Activated CD4-positive, alpha-beta T cell treated with anti-CD3 and anti-CD28 coated beads for 36 hours (primary cell): ENCODE measurements at places on chromosomes 5 and 9.

GRCh38 chr5:59064293-59064692 lies 481.4 kb downstream of the RAB3C start:
- DNase-seq: no peak

GRCh38 chr9:105087910-105088898 lies 156.2 kb upstream of the SLC44A1 start:
- DNase-seq: no peak

GRCh38 chr5:113259034-113259433 lies 175.8 kb downstream of the TSSK1B start:
- DNase-seq: no peak

- no peak for DNase-seq
These were observed 24.6 kb upstream of the ANKH start for GRCh38 chr5:14896131-14896530.

DNA sequence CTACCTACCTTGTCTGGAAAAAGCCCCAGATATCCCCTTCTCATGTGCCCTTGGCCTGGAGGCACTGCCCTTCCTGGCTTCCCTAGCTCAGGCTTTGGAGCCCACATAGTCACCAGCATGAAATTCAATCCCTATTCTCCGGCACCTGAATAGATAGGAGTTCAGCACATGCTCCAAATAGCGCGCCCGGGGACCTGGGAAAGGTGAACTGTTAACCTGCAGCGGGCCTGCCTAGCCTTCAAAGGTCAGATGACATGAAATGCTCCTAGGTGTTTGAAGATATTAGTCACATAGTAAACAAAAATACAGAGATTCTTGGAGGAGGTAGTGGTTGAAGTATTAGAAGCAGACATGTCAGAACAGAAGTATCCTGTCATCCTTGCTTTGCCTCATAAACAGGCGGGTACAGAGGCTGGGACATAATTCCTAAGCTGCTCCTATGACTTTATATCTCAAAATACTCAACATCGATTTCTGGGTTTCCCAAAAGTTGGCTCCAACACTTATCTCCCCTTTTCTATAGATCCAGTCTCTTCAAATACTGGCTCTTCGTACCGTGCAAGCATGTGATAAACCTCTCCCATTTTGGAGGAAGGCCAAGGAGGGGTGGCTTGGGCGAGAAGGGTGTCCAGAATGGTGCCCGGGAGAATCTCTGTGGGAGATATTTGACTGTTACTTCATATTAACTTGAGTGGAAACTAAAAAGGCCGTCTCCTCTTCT lies 88.0 kb upstream of the ANKH start:
- no peak for DNase-seq

GRCh38 chr9:115804206-115804605 lies 349.4 kb upstream of the PAPPA start:
- DNase-seq: no peak

DNA sequence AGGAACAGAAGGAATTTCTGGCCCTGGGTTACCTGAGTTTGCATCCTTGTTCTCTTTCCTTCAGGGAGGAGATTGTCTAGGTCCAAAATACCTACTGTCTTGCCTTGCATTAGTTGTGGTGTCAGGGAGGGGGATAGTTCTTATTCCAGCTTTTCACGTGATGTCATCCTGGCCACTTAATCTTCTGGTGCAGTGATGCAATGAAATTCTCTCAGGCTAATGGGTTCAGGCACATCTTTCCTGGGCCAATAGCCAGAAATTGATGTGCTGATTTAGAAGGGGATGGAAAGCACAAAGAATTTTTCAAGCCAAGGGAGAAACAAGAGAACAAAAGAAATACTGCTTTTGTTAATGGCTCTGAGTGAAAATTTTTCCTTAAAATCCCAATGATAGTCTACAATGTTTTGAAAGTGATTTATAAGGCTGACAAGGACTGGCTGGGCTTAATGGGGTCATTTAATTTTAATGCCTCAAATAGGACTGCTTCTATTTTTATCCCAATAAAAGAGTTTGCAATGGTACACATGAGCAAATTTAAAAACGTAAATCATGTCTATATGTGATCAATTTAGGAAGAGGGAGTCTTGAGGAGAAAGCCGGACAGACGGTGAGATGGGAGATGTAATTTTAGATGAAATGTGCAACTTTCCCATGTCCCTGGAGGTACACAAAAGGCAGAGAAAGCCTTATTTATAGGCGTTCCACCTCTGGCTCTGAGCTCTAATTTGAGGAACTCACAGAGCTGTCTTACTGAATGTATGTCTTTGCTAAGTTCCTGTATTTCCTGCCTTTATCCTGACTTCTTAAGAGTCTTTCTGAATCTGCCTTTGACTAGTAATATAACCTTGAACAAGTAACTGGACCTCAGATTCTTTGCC lies 89.3 kb upstream of the SV2C start:
- DNase-seq: no peak

DNA sequence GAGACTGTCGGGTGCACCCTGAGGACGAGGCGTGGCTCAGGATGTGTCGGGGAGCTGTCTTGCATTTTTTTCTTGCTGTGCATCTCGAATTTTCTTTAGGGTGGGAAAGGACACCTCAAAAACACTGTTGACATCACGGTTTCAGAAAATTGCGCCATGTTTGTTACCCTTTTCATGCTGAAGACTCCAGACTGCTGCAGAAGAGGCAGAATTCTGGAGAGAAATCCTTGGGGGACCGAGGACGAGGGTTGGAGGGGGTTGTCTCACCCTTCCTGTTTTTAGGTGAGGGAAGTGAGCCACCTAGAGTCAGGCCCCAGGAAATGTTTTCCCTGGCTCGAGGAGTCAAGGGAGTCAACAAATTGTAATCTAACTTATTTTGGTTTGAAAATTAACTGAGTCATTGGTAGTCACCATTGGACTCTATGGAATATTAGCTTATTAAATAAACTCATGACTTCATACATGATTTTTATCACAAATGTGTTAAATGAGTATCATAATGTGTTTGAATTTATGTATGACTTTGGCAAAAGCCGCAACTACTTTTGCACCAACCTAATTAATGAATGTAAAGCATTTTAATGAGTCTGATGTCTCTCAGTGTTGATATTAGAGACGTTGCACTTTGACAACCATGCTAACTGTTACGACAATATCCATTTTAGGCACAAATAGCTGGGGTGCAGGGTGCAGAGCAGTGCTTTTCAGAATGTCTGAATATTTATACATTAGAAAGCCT lies 724 bp upstream of the LYSMD3 start:
- DNase-seq: peak; percentile 75

- no peak for DNase-seq
These were observed 104.3 kb downstream of the GRIA1 start for GRCh38 chr5:153594785-153595184.

GRCh38 chr5:65338606-65339151 lies 143.0 kb downstream of the ADAMTS6 start:
- no peak for DNase-seq

GRCh38 chr5:172725785-172726184 lies 45.2 kb downstream of the DUSP1 start:
- no peak for DNase-seq

DNA sequence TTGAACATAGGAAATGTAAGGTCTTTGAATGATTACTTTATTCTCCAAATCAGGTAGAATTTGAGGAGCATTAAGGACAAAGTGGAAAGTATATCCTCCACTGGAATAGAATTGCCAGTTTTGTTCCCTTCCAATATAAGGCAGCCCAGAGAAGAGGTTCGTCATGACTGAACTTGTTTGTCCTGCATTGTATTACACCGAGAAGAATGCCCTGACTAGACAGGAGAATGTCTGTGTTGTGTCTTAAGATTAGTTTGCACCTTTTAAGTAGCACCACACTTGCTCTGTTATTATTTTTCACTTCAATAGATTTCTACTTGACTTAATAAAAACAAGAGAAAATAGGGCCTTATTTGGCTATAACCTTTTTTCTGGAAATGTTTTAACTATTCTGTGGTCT lies 586.2 kb upstream of the PTGER4 start:
- no peak for DNase-seq

DNA sequence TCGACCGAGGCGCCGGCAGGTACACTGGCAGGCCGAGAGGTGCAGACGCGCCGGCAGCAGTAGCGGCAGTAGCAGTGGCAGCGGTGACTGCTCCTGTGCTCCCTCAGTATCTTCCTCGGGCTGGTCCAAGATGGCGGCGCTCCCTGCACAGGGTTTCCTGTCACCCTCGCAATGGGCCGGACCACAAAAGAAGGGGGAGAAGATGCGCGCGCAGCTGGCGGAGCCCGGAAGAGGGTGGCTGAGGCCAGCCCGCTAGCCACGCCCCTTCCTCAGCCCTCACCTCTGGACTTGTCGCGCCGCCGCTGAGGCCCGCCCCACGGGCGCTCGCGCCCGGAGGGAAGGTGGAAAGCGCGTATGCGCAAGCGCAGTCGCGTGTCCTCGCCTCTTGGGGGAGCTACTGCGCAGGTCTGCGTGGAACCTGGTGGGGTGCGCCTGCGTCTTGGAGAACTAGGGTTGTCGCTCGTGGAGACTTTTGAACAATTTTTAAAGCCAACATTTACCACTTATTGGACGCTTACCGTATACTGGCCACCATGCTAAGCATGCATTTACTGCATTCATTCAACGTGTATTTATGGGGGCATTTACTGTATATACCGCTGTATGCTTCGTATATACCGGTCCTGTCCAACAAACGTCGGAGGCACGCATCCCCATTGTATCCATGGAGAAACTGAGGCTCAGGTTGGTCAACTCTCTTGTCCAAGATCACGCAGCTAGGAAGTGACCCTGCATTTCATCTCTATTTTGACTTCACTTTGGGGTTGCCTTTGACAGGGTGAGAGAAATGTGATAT lies at the start of gene RAB14:
Gene RAB14, minus strand, starts transcription at position 132 of the 796 bp plus-strand sequence. CDS start 8,457 bp downstream, outside the sequence.
- peak; percentile 100 for DNase-seq

DNA sequence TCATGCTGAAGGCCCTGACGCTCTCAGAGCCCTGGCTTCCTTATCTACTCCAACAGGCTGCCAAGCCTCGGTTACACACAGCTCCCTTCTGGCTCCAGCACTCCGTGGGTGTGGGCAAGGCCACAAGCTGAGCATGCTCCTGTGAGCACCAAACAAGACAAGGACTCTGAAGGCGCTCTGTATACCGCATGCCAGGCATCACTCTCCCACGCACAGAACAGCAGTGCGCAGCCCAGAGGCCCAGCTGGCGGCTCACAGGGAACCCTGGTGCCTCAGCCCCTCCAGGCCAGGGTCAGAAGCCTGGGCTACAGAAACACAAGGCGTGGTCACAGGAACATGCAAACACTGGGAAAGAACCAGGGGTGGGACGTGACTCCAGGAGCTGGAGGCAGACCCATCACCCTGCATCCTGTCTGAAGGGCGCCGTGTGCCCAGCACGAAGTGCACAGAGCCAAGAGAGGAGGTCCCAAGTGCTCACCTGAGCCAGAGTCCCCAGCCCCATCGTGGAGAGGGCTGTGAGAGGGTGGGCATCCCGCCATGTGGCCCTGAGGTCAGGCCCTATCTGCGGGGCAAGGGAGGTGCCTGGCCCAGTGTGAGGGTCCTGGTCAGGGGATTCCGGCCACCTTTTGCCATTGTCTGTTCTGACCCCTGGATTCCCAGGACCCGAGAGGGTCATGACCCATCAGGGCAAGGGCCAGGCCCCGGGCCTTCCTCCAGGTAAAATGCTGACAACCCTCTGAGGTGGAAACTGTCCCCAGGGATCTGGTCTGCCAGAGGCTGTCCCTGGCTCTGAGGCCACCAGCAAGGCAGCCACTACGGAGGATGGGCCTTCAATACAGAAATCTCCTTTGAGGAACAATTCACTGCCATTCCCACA lies 54.7 kb downstream of the COL23A1 start:
- no peak for DNase-seq

DNA sequence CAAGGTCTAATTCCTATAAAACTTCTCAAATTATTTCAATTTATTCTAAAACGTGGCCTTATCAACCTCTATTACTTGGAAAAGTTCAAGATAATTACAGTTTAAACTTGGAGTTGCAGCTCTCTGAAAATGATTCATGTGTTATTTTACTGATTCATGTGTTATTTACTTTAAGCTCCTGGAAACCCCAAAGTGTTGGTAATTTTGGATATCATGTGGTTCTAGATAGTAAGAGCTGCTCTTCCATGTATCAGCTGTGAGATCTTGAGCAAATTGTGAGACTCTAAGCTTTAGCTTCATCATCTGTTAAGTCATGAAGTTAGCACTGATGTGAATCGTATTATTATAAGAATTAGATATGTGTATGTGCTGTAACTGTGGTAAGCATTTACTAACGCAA lies 749.2 kb downstream of the TLE4 start:
- DNase-seq: no peak

DNA sequence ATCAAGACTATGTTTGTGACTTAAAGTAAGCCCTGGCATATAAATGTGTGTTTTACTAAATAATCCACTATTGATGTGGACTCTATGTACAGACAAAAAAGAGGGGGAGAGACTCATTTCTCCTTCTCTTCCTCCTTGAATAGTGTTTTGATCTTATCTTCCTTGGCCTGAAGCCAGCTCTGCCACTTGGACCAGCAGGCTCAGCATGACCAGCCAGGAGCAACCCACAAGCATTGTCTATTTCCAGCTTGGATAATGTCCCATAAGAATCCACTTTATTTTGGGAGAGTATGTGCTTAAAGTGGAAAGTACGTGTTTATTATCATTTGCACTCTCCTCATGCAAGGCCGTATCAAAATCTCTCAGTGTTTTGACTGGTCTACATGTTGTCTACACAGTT lies 23.8 kb upstream of the SLC46A2 start:
- no peak for DNase-seq

DNA sequence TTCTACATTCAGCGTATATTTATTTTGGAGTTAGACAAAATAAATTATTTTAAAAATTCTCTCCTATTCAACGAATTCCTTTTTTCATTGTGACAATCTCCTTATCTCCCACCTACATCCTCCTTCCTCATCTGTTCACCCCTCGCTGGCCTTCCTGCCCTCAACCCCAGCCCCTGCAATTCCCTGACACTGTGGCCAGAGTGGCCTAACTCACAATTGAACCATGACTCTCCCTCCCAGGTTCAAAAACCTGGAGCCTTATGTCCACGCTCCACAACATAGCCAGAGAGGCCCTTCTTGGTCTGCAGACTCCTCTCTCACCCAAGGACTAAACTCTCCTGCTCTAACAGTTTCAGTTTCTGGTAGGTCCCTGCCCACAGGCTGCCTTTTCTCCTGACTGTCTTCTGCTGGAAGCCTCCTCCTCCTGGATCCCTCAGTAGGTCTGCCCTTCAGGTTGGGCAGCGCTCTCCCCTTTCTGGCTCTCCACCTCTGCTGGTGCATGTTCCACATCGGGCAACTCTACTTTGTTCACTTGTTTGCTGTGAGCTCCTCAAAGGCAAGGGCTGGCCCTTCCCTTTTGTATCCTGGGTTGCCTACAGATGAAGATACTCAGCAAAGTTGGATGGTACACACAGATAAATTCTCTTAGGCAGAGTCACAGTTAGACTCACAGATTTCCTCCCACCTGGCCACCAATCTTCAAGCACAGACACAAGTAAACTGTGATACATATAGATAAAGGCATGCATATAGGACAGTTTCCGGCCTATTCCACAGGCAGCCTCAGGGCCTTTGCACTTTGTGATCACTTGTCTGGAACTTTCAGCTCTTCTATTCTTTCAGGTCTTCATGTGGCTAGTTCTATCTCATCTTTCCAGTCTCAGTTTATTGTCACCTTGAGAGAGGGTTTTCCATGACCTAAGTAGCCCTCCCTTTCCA lies 19.8 kb upstream of the MYORG start:
- DNase-seq: no peak

- no peak for DNase-seq
These were observed 353.8 kb upstream of the WWC1 start for GRCh38 chr5:167937635-167937998.

- DNase-seq: no peak
These were observed 204.4 kb upstream of the DMRT1 start for GRCh38 chr9:636931-637591.

GRCh38 chr9:121260457-121261106 lies 7.4 kb upstream of the GSN start:
- DNase-seq: no peak
